Thyroid gland (tissue), 4 donors: ENCODE measurements at places on chromosomes 16 and 17. TPM values are rescaled to one million over a fixed set of nuclear protein-coding genes. Genes with fewer than 3 reads are reported as not detected.
A peak's percentile ranks its signal among the peaks of the same experiment; 100 is the strongest.

DNA sequence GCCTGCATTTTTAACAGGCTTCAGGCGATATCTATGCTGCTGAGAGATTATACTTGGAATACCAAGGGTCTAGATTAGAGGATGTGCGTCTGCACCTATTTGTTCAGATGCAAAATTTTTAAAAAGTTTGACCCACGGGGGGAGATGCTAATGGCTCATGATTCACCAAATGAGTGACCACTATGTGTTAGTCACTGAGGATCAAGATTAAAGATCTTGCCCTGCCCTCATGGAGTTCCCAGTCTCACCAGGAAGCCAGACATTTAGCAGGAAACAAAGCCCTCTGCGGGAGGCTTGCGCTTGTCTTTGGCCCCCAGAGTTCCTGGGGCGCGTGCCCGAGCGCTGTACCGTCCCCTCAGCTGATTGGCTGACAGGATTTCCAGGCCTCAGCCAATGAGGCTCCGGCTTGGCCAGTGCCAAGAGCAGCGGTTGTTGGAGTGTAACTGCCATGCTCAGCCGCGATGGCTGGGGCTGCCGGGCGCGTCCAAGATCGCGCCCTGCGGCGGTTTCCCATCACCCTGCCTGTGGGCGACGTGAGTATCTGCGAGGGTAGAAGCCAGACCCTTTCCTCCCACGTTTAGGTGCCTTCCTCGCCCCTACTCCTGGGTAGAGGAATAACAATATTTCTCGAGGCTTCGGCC, 4.5 kb upstream of the DDX19B start:
- DNase-seq, result no peak
- H3K4me1 ChIP-seq, result peaks cover 6% of the 10 kb centered on the region
- H3K36me3 ChIP-seq, result no peaks in the 10 kb centered on the region
- no peak overlapping the region for H3K4me3 ChIP-seq
- no peak overlapping the region for H3K27ac ChIP-seq

DNA sequence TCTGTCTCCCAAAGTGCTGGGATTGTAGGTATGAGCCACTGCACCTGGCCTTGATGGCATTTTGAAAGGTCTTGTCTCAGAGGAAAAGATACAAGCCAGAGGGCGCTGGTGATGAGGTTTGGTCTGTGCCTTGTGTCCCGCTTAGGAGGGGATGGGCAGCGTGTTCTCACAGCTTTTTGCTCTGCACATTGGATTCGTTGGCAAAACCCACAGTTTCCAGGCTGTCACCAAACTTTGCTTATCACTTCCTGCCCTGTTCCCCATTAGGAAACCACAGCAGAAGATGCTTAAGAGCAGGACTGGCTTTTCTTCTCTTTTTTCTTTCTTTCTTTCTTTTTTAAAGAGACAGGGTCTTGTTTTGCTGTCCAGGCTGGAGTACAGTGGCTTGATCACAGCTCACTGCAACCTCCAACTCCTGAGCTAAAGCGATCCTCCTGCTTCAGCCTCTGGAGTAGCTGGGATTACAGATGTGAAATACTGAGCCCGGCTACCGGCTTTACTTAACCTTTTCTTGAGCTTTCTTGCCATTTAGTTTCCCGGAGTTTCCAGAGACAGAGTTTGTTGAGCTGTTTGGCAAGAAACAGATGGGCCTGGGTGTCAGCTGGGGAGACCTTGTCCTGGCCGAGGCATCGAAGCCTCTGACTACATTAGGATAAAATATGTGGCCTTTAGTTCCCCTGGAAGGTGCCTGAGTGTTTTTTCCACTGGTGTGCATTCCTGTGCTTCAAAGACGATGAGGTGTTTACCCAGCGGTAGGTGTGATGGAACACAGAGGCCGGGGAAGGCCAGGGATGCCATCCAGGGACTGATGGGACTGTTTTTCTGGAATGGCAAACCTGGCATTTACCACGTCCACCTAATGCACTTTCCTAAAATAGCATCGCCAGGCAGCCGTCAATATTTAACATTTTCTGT, 112.9 kb downstream of the ABCC1 start:
- H3K4me1 ChIP-seq, result peaks cover 9% of the 10 kb centered on the region
- no peak overlapping the region for H3K4me3 ChIP-seq
- H3K27ac ChIP-seq, result no peak overlapping the region
- DNase-seq, result no peak
- H3K36me3 ChIP-seq, result peaks cover 8% of the 10 kb centered on the region
- no peaks in the 10 kb centered on the region for H3K27me3 ChIP-seq

GRCh38 chr16:75342308-75342811, 90.9 kb upstream of the BCAR1 start:
- peaks cover 15% of the 10 kb centered on the region for H3K4me1 ChIP-seq
- no peak overlapping the region for H3K4me3 ChIP-seq
- H3K27ac ChIP-seq, result no peak overlapping the region
- H3K27me3 ChIP-seq, result no peaks in the 10 kb centered on the region

- peaks cover 8% of the 10 kb centered on the region for H3K4me1 ChIP-seq
- no peaks in the 10 kb centered on the region for H3K27me3 ChIP-seq
- H3K27ac ChIP-seq, result no peak overlapping the region
- DNase-seq, result no peak
- H3K36me3 ChIP-seq, result peaks cover 9% of the 10 kb centered on the region
These were observed 22.5 kb downstream of the VPS53 start for GRCh38 chr17:692116-692515.

DNA sequence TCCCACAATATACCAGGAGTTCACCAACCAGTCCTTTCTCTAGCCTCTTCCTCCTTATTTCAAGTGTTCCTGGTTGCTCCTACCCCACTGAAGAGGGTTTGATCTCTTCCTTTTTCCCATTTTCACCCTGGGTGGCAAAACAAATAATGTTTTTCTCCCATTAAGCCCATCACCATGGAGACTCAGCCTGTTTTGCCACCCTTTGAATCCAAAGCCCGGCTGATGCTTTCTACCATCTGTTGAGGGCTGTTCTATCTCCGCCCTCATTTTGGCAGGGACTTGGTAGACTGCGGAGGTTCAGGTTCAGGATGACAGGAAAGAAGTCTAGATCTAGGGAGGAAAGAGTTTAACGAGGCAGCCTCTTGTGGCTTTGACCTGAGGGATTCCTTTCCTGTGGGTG, 2.6 kb downstream of the DNAH2 start:
- no peak overlapping the region for H3K27ac ChIP-seq
- DNase-seq, result no peak
- no peak overlapping the region for H3K4me3 ChIP-seq
- peaks cover 16% of the 10 kb centered on the region for H3K4me1 ChIP-seq
- no peaks in the 10 kb centered on the region for H3K27me3 ChIP-seq

- no peaks in the 10 kb centered on the region for H3K27me3 ChIP-seq
- H3K27ac ChIP-seq, result no peak overlapping the region
- H3K4me1 ChIP-seq, result no peaks in the 10 kb centered on the region
- H3K4me3 ChIP-seq, result no peak overlapping the region
- DNase-seq, result peak; percentile 57
- H3K36me3 ChIP-seq, result no peaks in the 10 kb centered on the region
These were observed 26.9 kb upstream of the RPL38 start for GRCh38 chr17:74176546-74177001.

- no peak overlapping the region for H3K4me3 ChIP-seq
- H3K4me1 ChIP-seq, result peaks cover 7% of the 10 kb centered on the region
- H3K36me3 ChIP-seq, result no peaks in the 10 kb centered on the region
- H3K27me3 ChIP-seq, result no peaks in the 10 kb centered on the region
These were observed 33.8 kb upstream of the SBK1 start for GRCh38 chr16:28258567-28258966.

GRCh38 chr16:56657555-56658326, at the start of gene MT1F:
MT1F (plus strand) TSS chr16:56657959; CDS start chr16:56658059, 100 bp downstream.
- H3K27me3 ChIP-seq, result no peaks in the 10 kb centered on the region
- H3K4me3 ChIP-seq, result peak within 1 kb of the TSS; percentile 11
- H3K36me3 ChIP-seq, result no peaks in the 10 kb centered on the region
- DNase-seq, result peak; percentile 99
- H3K4me1 ChIP-seq, result peaks cover 8% of the 10 kb centered on the region

- no peaks in the 10 kb centered on the region for H3K27me3 ChIP-seq
- DNase-seq, result no peak
- H3K4me1 ChIP-seq, result peaks cover 21% of the 10 kb centered on the region
- no peak overlapping the region for H3K4me3 ChIP-seq
These were observed 360.3 kb upstream of the KIF2B start for GRCh38 chr17:53462393-53462811.

DNA sequence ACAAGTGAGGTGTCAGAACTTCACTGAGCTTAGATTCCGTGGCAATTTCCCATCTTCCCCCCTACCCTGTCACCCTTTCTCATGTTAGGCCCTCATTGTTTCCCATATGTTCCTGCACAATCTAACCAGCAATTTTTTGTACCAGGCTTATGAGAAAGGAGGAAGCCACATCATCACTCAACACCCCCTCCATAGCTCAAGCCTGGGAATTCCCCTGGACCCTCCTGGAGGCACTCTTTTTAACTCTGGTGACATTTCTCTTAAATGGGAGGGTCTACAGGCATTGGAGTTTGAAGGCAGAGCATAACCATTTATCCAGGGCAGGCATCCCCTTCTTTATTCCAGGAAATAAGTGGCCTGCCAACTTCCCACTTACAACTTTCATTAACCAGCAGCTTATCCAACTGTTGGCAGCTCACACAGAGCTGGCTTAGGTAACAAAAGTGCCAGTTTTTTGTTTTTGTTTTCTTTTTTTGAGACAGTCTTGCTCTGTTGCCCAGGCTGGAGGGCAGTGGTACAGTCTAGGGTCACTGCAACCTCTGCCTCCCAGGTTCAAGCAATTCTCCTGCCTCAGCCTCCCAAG, 10.4 kb upstream of the GLG1 start:
- H3K4me3 ChIP-seq, result no peak overlapping the region
- H3K4me1 ChIP-seq, result no peaks in the 10 kb centered on the region
- no peak for DNase-seq
- H3K27me3 ChIP-seq, result no peaks in the 10 kb centered on the region

DNA sequence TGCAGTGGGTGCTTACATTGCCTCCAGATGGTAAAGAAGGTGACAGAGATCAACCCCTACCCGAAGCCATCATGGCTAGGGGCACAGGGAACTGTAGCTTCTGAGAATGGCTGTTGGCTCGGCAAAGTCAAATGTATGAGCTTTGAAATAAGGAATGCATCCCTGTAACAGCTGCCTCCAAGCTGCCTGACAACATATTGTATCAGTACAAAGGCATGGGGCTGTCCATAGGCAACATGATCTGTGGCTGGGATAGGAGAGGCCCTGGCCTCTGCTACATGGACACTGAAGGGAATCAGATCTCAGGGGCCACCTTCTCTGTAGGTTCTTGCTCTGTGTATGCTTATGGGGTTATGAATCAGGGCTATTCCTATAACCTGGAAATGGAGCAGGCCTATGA, 119.2 kb upstream of the NETO2 start:
- no peak overlapping the region for H3K4me3 ChIP-seq
- DNase-seq, result no peak
- H3K27ac ChIP-seq, result no peak overlapping the region
- H3K4me1 ChIP-seq, result no peaks in the 10 kb centered on the region

DNA sequence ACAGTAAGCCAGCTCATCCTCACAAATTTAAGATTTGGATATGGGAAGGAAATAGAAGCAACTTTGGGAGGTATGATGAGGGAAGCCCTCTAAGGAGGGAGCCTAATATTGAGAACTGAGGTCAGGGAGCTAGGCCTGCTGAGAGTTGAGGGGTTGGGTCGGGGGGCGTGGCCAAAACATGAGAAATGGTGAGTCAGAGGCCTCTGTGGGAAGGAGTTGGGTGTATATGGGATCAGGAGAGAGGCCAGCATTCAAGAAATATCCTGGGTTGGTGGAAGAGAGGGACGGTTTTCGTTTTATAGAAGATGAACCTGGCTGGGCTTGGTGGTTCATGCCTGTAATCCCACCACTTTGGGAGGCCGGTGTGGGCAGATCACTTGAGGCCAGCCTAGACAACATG, 48.4 kb downstream of the CLEC16A start:
- no peak overlapping the region for H3K27ac ChIP-seq
- H3K36me3 ChIP-seq, result peaks cover 17% of the 10 kb centered on the region
- H3K4me1 ChIP-seq, result peaks cover 6% of the 10 kb centered on the region
- H3K27me3 ChIP-seq, result no peaks in the 10 kb centered on the region

GRCh38 chr16:30567991-30568638, 3.4 kb downstream of the ZNF688 start:
- H3K27me3 ChIP-seq, result no peaks in the 10 kb centered on the region
- H3K27ac ChIP-seq, result no peak overlapping the region
- H3K4me1 ChIP-seq, result peaks cover 18% of the 10 kb centered on the region
- H3K36me3 ChIP-seq, result no peaks in the 10 kb centered on the region

- DNase-seq, result no peak
- H3K27ac ChIP-seq, result no peak within 1 kb of the TSS
- no peak within 1 kb of the TSS for H3K4me3 ChIP-seq
- H3K27me3 ChIP-seq, result no peaks in the 10 kb centered on the region
These were observed at the start of gene ZPBP2 for GRCh38 chr17:39867880-39868553. ZPBP2 (plus strand) TSS chr17:39868202; CDS start chr17:39868355, 153 bp downstream.

- no peaks in the 10 kb centered on the region for H3K4me1 ChIP-seq
- no peaks in the 10 kb centered on the region for H3K36me3 ChIP-seq
- H3K27ac ChIP-seq, result no peak overlapping the region
- H3K27me3 ChIP-seq, result no peaks in the 10 kb centered on the region
- DNase-seq, result no peak
These were observed 6.6 kb upstream of the SLC12A3 start for GRCh38 chr16:56858374-56858773.

Gene TERB1
- 2.1 TPM for total RNA-seq

Gene HCRT
- not detected for total RNA-seq

Gene NPIPA8
- 42.0 TPM for total RNA-seq

Gene VTN
- not detected for total RNA-seq

Gene ABCC6
- total RNA-seq, result 17.7 TPM

Gene TMC5
- 1.7 TPM for total RNA-seq

Gene MCRIP1
- total RNA-seq, result 78.9 TPM

Gene FOXN1
- total RNA-seq, result 0.34 TPM

Gene C16orf96
- total RNA-seq, result 0.11 TPM

Gene TBC1D28
- not detected for total RNA-seq

Gene ZP2
- not detected for total RNA-seq
